ENCODE measurements at places on chromosomes 7 and 10.

DNA sequence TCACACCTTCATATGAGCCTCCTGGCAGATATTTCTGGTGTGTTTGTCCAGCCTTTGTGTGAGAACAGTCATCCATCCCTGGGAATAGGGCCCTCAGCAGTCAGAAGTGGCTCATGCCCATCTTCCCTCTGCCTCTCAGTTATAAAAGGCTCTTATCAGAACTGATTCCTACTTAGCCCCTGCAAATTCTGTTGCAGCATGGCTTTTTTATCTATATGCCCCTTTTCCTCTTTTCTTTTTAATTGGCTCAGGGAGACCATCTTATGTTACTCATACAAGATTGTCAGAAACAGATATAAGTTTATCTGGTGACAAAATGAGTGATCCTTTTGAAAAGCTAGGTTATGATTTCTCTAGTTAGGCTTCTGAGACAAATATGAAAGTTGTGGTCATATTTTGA lies 194.1 kb downstream of the CREB5 start:
- DNase-seq, result no peak

DNA sequence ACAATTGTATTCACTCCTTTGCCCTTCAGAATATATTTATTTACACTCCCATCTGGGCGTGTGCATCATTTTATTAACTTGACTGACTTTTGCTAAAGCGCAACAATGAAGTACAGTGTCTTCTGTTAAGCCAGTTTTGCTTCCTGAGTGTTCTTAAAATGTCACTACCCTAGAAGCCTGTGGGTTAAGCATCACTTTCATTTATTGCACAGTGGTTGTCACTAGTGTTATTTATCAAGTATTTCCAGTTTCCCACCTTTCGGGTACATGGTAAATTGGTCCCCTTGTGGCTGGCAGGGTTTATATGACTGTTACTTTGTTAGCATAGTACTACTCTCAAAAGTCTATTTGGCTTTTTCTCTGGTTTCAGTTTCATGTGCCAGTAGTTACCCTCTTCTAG lies 3.3 kb downstream of the HILPDA start:
- no peak for DNase-seq

- no peak for DNase-seq
Measured at GRCh38 chr7:98315318-98315993, 34.0 kb downstream of the BRI3 start.

GRCh38 chr7:2480070-2480408 lies 3.8 kb upstream of the GRIFIN start:
- no peak for DNase-seq

All from cerebellar cortex (tissue), 1 donor.